Urinary bladder (tissue), 4 donors: ENCODE measurements at places on chromosomes 7 and 10. TPM values are rescaled to one million over a fixed set of nuclear protein-coding genes. Genes with fewer than 3 reads are reported as not detected.

ZNF239 gene
- 8.1 TPM for total RNA-seq

ENTPD1 gene
- 85.3 TPM for total RNA-seq

GGCT gene
- 33.6 TPM for total RNA-seq

SPRN gene
- 0.74 TPM for total RNA-seq

ANKRD61 gene
- not detected for total RNA-seq

SPDYE6 gene
- total RNA-seq = not detected

TSPAN15 gene
- total RNA-seq = 38.0 TPM

OR13A1 gene
- 0.85 TPM for total RNA-seq

FAM24B gene
- 2.4 TPM for total RNA-seq

UCN3 gene
- total RNA-seq = not detected

IL6 gene
- 0.32 TPM for total RNA-seq

NPSR1 gene
- 0.58 TPM for total RNA-seq

EPHA1 gene
- total RNA-seq = 3.2 TPM

KAZALD1 gene
- total RNA-seq = 27.0 TPM

PCBD1 gene
- total RNA-seq = 25.6 TPM

ANXA8L1 gene
- total RNA-seq = 9.1 TPM

SEC31B gene
- 7.0 TPM for total RNA-seq

GALNT17 gene
- total RNA-seq = 27.0 TPM

PRLHR gene
- total RNA-seq = 0.48 TPM
